MG63 (cell line): ENCODE measurements at places on chromosomes 2 and 18. TPM values are rescaled to one million over a fixed set of nuclear protein-coding genes. Genes with fewer than 3 reads are reported as not detected.

Gene HTR2B
- not detected in 2 replicates for total RNA-seq

Gene VWC2L
- total RNA-seq = not detected in 2 replicates

Gene MARCHF4
- total RNA-seq = 0.03 and 0.12 TPM in 2 replicates

Gene NEU2
- not detected in 2 replicates for total RNA-seq

Gene PPP1R1C
- total RNA-seq = 0.07 and 0.53 TPM in 2 replicates
